ENCODE measurements at places on chromosomes 5 and 9. TPM values are rescaled to one million over a fixed set of nuclear protein-coding genes. Genes with fewer than 3 reads are reported as not detected.

DNA sequence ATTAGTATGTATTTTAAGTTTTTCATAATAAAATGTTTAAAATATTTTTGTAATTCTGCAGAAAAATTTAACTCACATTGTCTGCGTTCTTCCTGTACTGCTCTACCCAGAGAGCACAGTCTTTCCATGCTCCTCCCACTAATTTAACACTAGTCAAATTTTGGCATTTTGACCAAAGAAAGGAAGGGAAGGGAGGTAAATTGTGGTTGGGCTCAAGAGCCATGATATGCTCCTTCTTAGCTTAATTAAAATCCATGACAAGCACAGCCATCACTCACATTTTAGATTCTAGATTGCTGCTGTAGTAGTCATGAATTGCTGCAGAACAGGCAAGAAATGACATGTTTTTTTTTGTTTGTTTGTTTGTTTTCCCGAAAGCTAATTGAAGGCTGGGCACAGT, 98.4 kb downstream of the NLN start:
- DNase-seq: no peak
- peaks cover 16% of the 10 kb centered on the region for H3K36me3 ChIP-seq
- H3K27me3 ChIP-seq: no peaks in the 10 kb centered on the region
- no peak overlapping the region for H3K4me3 ChIP-seq
- no peak overlapping the region for H3K27ac ChIP-seq

- no peak overlapping the region for H3K4me3 ChIP-seq
- no peak overlapping the region for H3K27ac ChIP-seq
- no peaks in the 10 kb centered on the region for H3K4me1 ChIP-seq
Observed at GRCh38 chr5:62689599-62690368, 111.2 kb downstream of the LRRC70 start.

GRCh38 chr5:18375641-18376040, 741.4 kb downstream of the TAF11L14 start:
- H3K4me1 ChIP-seq: peaks cover 5% of the 10 kb centered on the region
- H3K27ac ChIP-seq: no peak overlapping the region
- H3K4me3 ChIP-seq: no peak overlapping the region
- H3K27me3 ChIP-seq: no peaks in the 10 kb centered on the region
- no peaks in the 10 kb centered on the region for H3K36me3 ChIP-seq

DNA sequence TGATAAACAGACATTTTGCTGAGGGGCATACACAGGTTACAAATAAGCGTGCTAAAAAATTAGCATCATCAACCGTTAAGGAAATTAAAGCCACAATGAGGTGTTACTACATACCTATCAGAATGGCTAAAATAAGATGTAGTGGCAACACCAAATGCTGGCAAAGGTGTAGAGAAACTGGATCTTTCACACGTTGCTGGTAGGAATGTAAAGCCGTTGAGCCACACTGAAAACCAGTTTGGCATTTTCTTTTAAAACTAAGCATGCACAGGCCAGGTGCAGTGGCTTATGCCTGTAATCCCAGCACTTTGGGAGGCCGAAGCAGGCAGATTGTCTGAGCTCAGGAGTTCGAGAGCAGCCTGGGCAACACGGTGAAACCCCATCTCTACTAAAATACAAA, 67.0 kb upstream of the SYK start:
- H3K27me3 ChIP-seq: peaks cover 3% of the 10 kb centered on the region
- H3K4me3 ChIP-seq: no peak overlapping the region
- no peaks in the 10 kb centered on the region for H3K36me3 ChIP-seq
- no peak overlapping the region for H3K27ac ChIP-seq
- no peak for DNase-seq

Gene SLC6A18
- 0.48 TPM for total RNA-seq

Gene SLC25A2
- total RNA-seq: 0.92 TPM

GRCh38 chr5:31890046-31890445, 251.1 kb downstream of the PDZD2 start:
- H3K27me3 ChIP-seq: peaks cover 11% of the 10 kb centered on the region
- peaks cover 32% of the 10 kb centered on the region for H3K4me1 ChIP-seq
- H3K27ac ChIP-seq: no peak overlapping the region
- DNase-seq: no peak
- no peak overlapping the region for H3K4me3 ChIP-seq
- no peaks in the 10 kb centered on the region for H3K36me3 ChIP-seq

DNA sequence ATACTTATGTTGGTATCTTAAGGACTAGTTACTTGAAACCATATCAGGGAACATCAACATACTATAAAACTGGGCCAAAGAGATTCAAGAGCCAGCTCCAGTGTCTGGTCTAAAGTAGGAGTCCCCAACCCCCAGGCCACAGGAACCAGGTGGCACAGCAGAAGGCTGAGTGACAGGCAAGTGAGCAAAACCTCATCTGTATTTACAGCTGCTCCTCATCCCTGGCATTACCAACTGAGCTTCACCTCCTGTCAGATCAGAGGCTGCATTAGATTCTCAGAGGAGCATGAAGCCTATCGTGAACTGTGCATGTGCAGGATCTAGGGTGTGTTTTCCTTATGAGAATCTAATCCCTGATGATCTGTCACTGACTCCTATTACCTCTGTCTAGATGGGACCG, 581.6 kb upstream of the CDH9 start:
- H3K4me3 ChIP-seq: no peak overlapping the region
- H3K27me3 ChIP-seq: no peaks in the 10 kb centered on the region
- no peak overlapping the region for H3K27ac ChIP-seq
- H3K36me3 ChIP-seq: no peaks in the 10 kb centered on the region
- H3K4me1 ChIP-seq: no peaks in the 10 kb centered on the region

DNA sequence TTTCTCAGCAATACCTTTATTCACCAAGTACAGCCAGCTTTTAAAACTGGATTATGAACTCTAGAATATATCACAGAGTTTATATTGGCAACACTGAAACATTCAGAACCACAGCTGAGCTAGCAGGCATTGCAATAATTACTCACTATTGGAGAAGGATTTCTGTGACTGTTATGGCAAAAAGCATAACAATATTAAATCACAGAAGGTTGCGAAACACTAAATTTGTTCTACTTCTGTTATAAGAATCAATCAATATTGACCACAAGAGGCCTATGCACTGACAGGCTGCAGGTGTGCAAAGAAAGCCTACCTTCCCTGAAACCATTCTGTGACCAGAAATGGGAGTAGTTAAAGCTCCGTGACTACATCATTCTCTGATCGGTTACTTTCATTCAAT, 59.2 kb downstream of the AP3B1 start:
- peaks cover 5% of the 10 kb centered on the region for H3K4me1 ChIP-seq
- no peak for DNase-seq
- peaks cover 23% of the 10 kb centered on the region for H3K36me3 ChIP-seq
- no peak overlapping the region for H3K4me3 ChIP-seq
- H3K27ac ChIP-seq: no peak overlapping the region

DNA sequence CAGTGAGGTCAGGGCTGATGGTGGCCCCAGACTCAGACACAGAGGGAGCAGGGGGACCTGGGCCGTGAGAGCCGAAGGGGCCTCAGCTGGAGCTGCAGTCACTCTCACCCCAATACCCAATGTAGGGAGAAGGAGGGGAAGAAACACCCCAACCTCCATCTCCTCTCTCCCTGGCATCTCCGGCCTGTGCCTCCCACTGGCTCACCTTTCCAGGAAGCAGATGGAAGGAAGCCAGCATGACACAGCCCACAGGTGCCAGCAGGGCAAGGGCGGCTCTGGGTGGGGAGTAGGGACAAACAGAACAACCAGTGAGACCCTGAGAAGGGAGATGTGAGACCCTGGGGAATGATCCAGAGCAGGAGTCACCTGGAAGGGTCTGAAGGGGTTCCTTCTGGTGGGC, 3.0 kb upstream of the CRB2 start:
- H3K4me3 ChIP-seq: no peak overlapping the region
- DNase-seq: no peak
- H3K36me3 ChIP-seq: no peaks in the 10 kb centered on the region
- H3K27me3 ChIP-seq: peaks cover 33% of the 10 kb centered on the region

GRCh38 chr5:13932561-13932960, 11.9 kb downstream of the DNAH5 start:
- H3K4me1 ChIP-seq: no peaks in the 10 kb centered on the region
- no peak overlapping the region for H3K27ac ChIP-seq
- H3K27me3 ChIP-seq: peaks cover 4% of the 10 kb centered on the region
- no peaks in the 10 kb centered on the region for H3K36me3 ChIP-seq

Gene HAPLN1
- 5.5 TPM for total RNA-seq
